Thoracic aorta (tissue), 2 donors: ENCODE measurements at places on chromosomes 1 and 21. TPM values are rescaled to one million over a fixed set of nuclear protein-coding genes. Genes with fewer than 3 reads are reported as not detected.

GRCh38 chr1:179794669-179795068, 51.6 kb downstream of the FAM163A start:
- DNase-seq: no peak

- DNase-seq: no peak
These were observed 758 bp downstream of the RAD54L start for GRCh38 chr1:46248122-46248920.

The S100A7 gene
- total RNA-seq: not detected

- DNase-seq: no peak
These were observed 7.7 kb upstream of the HTR1D start for GRCh38 chr1:23224739-23225648.

The IGSF8 gene
- total RNA-seq: 40.8 TPM

DNA sequence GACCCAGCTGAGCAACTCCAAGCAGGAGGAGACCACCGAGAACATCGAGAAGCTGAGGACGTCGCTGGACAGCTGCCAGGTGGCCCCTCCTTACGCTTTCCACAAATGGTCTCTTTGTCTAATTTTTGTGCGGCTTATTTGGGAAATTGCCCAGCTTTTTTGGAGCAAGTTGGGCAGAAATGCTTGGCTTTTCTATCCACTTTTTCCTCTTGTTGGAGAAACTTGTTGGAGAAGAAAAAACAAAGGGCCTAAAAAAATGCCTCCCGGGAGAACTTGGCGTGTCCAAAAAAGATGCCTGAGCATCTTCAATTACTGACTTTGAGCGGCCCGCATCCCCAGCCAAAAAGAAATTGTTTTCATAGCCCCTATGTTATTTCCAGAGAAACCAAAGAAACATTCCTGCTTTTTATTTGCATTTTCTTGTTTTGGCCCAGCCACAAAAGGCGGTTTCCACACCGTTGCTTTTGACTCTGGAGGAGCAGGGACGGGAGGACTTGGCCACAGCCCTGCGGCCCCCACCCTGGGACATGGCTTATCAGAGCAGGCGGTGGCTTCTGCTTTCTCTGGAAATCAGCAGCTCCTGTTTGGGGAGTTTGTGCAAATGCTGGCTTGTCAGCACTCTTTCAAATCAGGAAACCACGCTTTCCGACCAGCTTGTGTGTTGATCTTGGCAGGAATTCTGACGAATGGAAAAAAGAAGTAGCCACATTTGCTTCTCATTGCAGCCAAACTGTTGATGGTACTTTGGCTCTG, 81.2 kb upstream of the EFHD2 start:
- DNase-seq: no peak

The MSH4 gene
- 0.27 TPM for total RNA-seq

DNA sequence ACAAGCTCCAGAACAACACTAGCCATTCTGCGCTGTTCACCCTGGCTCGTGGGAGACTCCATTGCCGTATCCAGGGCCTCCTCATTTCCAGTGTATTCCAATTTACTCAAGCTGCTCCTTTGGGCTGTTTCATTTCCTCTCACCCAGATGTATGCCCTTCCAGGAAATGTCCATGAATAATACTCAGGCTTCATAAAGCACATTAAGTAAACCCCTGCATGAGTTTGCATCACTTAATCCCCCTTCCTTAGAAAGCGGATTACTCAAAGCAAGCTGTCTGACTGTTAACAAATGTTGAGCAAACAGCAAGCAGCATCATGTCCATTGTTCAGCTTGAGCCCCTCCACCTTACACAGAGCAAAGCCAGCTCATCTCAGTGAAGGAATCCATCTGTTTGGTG, 403.6 kb upstream of the PBX1 start:
- no peak for DNase-seq

- no peak for DNase-seq
These were observed 32.1 kb upstream of the KCNE2 start for GRCh38 chr21:34331726-34332125.
